Activated effector memory CD4-positive, alpha-beta T cell treated with Interleukin-2 at 50 U/mL for 16 hours (primary cell): ENCODE measurements at places on chromosomes 7 and 10.

DNA sequence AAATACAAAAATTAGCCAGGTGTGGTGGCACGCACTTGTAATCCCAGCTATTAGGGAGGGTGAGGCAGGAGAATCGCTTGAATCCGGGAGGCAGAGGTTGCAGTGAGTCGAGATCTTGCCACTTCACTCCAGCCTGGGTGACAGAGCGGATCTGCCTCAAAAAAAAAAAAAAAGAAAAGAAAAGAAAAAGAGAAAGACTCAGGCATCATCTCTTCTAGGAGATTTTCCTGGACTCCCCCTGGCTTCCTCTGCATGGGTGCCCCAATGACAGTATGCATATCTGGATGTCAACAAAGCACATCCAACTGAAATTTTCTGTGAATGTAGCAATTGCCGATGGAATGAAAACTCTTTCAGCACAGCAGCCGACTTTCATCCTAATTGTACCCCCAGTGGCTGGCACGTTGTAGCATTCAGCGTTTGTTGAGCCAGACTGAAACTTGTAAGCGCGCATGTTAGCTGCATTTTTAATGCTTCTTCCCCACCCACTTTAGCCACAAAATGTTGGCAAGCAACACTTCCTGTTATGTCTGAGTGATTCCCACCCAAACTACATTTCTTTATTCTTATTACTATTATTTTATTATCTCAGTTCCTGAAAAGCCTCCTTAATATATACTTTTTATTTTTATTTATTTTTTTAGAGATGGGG, 70.2 kb downstream of the PRTFDC1 start:
- DNase-seq = peak; percentile 39

- no peak for DNase-seq
Observed at GRCh38 chr7:45027774-45028114, 27.7 kb downstream of the CCM2 start.

- DNase-seq = no peak
Observed at GRCh38 chr10:20993389-20993788, 96.3 kb upstream of the NEBL start.

DNA sequence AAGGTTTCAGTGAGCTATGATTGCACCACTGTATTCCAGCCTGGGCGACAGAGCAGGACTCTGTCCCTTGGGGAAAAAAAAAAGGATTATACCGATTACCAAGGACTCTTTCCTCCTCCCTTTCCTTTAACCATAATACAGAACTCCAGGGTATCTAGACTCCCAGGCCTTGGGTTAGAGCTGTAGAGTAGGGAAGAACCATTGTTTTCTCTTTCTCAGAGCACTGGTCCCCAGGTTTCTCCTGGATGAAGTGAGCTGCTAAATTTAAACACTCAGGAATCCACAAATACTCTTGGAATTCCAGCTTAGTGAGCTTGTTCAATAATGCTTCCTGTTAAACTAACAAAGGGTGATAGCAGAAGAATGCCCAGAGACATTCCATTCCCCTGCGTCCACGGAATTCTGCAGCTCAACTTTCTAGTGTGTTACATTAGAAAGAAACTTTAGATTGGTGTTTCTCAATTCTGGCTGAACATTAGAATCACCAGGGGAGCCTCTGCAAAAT, 14.6 kb upstream of the RPEL1 start:
- DNase-seq = no peak

- no peak for DNase-seq
Observed at GRCh38 chr7:47818796-47819606, 129.3 kb downstream of the PKD1L1 start.

DNA sequence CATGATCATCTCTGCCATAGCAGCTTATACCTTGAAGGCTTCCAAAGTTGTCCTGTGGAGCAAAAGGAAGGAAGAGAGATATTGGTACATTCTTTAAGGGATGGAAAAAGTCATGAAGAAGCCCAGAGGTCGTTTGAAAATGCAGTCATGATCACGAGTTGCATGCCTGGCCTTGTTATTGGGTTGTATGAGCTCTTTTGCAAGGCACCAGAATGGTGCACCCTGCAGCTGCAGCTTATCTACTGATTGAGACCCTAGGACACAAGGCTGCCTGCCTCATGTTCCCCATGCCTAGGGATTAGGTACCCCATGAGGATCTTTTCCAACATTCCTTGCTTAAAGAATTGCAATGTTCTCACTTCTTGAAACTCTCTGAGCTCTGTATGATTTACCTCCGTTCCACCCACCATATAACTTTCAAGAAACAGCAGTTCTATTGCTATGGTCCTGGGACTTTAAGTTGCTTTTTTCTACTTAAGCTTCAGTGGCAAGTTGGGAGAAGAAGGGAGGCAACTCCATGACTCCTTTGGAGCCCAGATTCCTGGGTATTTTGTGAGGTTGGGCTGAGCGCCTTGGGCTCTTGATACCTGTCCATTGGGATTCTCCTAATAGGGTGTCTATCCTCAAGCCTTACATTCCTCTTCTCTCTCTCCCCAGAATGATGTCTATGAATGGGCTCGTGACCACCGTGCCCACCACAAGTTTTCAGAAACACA, 6.9 kb downstream of the SCD start:
- DNase-seq = no peak

- DNase-seq = no peak
Observed at GRCh38 chr7:52851547-52851946, 183.9 kb upstream of the POM121L12 start.

GRCh38 chr10:112215342-112215774, 31.8 kb upstream of the GPAM start:
- DNase-seq = no peak

DNA sequence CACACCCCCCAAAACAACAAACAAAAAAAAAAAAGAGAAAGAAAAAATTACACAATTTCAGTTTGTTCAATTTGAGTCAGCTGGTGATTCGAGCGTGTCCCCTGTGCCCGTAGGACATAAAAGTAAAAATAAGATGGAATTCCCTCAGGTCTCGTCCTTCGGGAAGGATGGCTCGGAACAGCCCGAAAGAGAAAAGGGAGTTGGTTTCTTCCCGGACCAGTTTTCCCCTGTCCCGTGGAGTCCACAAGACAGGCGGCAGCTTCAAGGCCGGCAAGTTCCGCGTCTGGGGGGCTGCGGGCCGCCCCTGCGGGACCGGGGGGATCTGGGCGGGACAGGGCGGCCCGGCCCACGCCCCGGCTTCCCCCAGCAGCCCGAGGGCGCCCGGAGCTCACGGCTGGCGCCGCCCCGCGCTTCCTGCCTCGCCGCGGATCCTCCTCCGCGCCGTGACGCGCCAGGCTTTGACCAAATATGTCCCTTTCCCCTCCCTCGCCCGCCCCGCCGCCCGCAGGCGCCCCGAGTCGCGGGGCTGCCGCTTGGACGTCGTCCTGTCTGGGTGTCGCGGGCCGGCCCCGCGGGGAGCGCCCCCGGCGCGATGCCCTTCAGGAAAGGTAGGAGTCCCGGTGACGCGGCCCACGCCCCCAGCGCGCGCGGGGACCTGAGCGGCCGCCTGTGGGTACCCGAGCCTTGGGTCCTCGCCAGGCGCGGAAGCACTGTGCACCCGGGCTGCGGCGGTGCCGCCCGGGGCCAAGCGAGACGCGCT, 55.8 kb downstream of the RBM17 start:
- DNase-seq = peak; percentile 83

GRCh38 chr10:132842397-132842796, 56.5 kb upstream of the NKX6-2 start:
- no peak for DNase-seq

- no peak for DNase-seq
Observed at GRCh38 chr10:96608262-96608661, 21.4 kb upstream of the TM9SF3 start.

DNA sequence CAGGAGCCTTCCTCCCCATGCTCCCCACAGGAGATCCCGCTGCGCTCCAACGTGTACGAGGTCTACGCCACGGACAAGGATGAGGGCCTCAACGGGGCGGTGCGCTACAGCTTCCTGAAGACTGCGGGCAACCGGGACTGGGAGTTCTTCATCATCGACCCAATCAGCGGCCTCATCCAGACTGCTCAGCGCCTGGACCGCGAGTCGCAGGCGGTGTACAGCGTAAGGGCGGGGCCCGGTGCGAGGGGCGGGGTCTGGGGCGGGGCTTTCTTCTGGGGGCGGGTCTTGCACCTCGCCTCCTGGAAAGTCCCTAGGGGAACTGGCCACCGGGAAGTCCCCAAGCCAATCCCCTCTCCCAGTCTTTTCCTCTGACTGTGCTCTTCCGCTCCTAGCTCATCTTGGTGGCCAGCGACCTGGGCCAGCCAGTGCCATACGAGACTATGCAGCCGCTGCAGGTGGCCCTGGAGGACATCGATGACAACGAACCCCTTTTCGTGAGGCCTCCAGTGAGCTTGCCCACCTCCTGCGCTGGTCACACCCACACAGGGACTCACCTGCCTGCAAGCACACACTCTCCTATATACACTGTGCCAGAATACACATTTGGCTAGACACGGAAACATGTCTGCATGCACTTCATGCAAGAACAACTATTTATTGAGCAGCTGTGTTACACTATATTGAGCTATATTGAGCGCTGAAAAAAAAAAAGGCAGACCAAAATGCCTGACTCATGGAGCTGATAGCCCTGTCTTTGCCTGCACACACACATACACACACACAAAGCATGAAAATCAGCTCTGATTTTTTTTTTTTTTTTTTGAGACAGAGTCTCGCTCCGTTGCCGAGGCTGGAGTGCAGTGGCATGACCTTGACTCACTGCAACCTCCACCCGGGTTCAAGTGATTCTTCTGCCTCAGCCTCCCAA, 32.7 kb upstream of the VSIR start:
- DNase-seq = no peak

- DNase-seq = no peak
Observed at GRCh38 chr7:117901089-117901797, 28.0 kb upstream of the CTTNBP2 start.

GRCh38 chr10:117942226-117942625, 104.5 kb downstream of the RAB11FIP2 start:
- no peak for DNase-seq

GRCh38 chr10:35025916-35026315, 64.2 kb downstream of the CUL2 start:
- DNase-seq = no peak

- DNase-seq = no peak
Observed at GRCh38 chr7:107788662-107789061, 14.4 kb downstream of the SLC26A3 start.

DNA sequence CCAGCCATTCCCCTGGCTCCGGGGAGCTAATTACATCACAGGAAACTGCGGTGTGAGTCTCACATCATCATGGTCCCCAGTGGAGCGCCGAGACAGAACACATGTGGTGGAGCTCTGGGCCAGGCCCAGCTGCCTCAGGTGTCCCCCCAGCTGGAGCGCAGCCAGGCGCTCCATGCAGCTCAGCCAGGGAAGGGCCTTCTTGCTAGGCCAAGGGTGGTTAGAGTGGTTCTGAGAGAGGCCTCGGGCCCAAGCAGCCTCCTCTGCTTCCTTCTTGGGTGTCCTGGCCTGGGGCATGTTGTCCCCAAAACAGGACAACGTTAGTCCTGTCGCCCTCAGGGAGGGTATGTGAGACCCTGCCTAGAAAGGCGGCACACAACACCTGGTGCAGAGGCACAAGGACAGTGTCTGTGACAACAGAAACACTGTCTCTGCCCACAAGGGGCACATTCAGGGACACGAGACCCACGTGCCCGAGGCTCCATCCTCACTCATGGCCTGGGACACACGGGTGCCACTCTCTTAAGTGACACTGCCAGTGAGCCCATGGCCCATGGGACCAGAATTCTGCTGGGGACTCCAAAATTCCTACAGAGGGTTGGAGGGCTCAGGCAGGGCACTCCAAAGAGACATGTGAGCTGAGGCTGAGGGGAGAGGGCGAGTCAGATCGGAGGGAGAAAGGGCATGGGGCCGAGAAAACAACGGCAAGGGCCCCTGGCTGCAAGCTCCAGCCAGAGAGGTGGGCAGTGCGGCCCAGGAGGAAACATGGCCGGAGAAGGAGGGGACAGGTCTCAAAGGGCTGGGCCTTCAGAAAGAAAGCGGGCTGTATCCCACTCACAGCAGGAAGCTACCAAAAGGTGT, 37.0 kb upstream of the RET start:
- no peak for DNase-seq

DNA sequence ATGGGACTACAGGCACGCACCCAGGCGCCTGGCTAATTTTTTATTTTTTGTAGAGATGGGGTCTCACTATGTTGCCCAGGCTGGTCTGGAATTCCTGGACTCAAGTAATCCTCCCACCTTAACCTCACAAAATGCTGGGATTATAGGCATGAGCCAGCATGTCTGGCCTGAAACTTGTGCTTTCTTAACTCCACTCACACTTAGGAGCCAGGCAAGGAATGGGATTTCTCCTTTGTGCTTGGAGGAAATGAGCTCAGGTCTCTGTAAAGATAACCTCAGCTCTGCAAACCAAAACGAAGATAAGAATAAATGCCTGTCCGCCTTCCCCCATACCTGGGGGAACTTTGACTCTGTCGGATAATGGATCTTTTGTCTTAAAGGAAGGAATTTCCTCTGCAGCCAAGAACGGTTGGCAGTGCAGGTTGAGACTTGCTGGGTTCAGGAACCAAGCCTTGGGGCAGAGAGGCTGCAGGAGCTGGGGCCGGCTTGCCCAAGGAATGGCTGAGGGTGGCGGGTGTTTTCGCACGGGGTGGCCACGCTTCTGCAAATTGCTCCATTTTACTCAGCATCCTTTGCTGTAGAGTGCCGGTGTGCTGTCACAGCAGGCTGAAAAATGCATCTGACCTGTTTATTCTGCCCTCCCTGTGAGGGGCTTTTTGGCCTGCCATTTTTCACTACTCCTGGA, 174.2 kb downstream of the KIAA1217 start:
- DNase-seq = no peak

DNA sequence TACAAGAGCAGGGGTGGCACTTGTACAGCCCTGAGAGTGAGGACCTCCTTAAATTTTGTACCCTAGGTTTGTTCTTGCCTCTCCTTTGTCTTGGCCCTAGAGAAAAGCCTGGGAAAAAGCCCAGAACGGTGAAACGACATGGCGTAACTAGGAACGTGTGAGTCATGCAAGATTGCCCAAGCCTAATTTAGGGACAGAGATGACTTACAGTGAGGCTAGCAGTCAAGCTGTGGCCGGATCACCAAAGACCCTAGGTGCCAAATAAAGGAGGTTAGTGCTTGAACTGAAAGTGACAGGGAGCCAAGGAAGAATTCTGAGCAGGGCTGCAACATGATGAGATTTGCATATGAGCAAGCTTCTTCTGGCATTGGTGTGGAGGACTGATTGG, 25.1 kb downstream of the TBXAS1 start:
- no peak for DNase-seq

- no peak for DNase-seq
Observed at GRCh38 chr7:156594283-156595080, 46.1 kb upstream of the RNF32 start.
